ENCODE measurements at places on chromosomes 3 and 15.

GRCh38 chr15:80817901-80818300 is 38.7 kb downstream of the CEMIP start:
- DNase-seq = no peak

GRCh38 chr3:171528102-171528501 is 67.9 kb upstream of the TNIK start:
- DNase-seq = no peak

DNA sequence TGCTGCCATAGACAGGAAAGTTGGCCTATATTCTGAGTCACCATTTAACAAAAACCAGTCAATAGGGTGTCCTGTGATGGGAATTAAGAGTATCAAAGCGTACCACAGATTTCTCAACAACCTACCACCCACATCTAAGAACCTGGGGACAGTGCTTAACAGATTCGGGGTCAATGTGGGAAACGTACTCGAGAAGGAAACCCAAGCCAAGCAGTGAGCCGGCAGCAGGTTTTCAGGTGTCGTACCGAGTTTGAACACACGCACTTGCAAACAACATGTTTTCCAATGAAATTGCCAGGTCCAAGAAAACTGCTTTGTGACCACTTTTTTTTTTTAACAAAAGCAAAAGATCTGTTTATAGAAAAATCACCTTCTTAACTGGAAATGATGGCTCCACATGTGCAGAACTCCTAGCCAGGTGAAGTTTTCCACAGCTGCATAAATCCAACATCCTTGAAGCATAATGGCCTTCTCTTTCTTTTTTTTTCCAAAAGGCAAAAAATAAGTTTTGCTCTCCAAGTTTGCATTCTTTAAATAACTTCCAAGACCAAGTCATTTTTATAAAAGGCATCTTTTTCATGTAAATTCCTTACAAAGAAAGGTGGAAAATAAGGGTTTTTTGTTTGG is 45.7 kb downstream of the ADAMTS17 start:
- no peak for DNase-seq

DNA sequence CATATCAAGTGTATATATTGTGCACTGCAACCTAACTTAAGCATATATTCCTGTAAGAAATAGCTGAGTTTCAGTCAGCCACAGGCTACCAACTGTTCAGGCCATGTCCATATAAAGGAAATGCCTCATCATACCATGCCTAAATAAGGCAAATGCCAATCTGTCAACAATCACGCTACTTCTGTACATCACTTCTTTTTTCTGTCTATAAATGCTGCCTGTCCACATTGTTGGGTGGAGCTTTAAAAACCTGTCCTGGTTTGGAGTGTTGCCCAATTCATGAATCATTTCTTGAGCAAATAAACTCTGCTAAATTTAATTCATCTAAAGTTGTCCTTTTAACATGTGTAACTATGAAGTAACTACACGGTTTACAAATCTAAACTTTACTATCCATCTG is 1091.9 kb downstream of the NSUN3 start:
- DNase-seq = no peak

DNA sequence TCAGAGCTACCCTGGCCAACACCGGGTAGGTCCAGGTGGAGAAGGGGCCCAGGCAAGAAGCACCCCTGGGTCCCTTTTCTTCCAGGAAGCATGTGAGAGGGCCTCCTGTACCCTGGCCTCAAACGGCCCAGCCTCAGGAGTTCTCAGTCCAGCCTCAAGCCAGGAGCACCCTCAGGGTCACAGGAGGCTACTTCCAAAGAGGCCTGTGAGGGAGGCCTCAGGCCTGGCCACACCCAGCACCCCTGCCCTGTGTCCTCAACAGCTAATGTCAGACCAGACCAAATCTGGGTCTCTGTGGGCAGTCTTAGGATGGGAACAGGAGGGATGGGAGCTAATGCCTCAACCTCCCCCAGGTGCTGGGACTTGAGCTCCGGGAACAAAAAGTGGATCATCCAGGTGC is 23.5 kb downstream of the PTH1R start:
- no peak for DNase-seq

- no peak for DNase-seq
These were observed 17.6 kb downstream of the ASB14 start for GRCh38 chr3:57274845-57275244.

DNA sequence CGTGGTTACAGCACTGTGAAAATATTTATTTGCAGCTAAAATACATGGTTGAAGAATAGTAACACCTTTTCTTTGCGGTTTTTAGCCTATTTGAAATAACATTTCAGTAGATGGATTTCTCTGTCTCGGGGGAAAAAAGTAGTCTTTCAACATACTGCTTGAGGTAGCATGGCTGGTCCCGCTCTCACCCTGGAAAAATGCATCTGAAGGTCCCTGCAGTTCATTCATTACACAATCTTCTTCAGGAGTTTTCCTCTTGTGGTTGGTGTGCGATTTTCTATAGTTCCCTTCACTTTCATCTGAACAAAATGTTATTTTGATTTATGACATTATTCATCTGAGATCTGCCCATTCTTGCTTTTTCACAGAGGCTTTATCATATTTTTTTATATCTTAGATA is 75.9 kb downstream of the STRIT1 start:
- DNase-seq = no peak

- no peak for DNase-seq
These were observed 41.7 kb downstream of the OXSM start for GRCh38 chr3:25831578-25831977.

DNA sequence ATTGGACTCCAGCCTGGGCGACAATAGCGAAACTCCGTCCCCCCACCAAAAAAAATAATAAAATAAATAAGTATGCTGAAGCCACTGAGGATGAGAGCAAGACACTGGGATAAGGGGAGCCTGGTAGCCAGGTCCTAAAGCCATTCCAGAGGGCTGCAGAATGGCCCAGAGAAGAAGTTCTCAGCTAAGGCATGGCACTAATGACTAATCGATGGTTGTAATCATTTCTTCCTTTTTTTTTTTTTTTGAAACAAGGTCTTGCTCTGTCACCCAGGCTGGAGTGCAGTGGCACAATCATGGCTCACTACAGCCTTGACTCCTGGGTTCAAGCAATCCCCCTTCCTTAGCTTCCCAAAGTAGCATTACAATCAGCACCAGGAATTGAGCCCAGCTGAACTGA is 25.6 kb upstream of the ZNF774 start:
- DNase-seq = no peak

DNA sequence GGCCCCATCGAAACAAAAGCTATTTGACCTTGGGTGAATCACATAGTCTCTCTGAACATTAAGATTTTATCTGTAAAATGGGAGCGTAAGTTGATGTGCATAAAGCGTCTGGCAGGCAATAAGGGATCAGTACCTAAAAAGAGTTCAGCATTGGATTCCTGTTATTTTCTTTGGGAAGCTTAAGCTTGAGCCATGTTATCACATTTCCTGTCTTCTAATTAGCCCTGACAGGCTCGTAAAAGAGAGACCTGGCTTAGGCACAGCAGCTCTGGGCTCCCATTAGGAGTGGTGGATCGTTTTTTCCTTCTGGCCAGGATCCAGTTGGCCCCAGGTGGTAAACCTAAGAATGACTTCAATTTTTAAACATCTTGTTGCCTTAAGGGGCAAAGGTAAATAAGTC is 26.0 kb upstream of the CA12 start:
- no peak for DNase-seq

DNA sequence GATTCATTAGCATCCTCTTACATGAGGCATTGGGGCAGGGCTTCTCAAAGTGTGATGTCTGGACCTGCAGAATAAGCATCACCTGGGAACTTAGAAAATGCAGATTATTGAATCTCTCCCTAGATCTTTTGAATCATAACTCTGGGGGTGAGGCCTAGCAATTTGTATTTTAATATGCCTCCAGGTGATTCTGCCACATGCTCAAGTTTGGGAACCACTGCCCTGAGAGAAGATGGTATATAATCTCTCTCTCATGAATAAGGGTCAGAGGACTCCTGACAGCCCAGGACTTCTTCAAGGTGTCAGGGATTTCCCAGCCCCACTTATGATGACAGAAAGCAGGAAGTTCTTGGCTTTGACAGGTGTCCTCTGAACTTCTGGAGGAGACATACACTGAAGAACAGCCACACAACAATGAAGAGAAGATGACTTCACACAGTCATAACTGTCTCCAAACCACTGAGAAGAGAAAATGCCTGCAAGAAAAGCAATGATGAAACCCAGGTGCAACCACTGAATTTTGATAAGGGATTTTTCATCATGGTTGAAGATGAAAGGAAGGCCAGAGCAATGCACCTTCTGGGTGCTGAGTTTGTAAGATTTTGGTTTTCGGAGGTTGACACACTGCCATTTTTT is 211.9 kb upstream of the MRPL3 start:
- DNase-seq = no peak

- DNase-seq = no peak
These were observed 141.1 kb downstream of the PTPRG start for GRCh38 chr3:61702453-61702852.

GRCh38 chr3:67790043-67790442 is 135.6 kb upstream of the SUCLG2 start:
- DNase-seq = no peak

DNA sequence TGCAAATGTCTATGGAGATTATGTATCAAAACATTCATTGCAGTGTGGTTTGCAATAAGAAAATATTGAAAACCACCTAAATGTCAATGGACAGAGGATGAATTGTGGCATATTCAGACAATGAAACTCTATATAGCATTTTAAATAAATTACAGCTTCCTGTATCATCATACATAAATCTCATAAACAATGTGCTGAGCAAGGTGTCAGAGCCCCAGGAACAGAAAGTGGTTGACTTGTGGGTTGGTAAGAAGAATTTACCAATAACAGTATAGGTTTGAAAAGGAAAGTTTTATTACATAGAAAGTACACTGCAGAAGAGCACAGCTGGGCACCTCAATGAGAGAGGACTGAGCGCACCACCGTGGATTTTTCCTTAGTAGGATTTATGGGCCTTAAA is 75.2 kb downstream of the ZMAT3 start:
- no peak for DNase-seq

DNA sequence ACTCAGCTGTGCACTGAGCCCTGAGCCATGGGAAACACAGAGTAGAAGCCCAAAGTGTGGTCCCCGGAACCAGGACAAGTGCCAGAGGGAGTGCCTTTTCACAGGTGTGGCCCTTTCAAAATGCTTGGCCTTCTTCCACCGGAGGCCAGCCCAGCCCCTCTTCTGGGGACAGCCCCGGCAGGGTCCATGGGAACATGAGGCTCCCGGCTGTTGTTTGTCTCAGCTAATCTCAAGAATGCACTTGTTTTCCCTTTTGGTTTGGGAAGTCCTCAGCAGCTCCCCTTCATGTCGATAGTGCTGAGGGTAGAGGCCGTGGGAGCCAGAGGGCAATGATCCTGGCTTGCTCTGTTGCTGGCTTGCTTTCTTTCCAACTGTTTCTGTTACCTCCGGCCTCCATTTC is 91.1 kb upstream of the MRPS22 start:
- DNase-seq = no peak

DNA sequence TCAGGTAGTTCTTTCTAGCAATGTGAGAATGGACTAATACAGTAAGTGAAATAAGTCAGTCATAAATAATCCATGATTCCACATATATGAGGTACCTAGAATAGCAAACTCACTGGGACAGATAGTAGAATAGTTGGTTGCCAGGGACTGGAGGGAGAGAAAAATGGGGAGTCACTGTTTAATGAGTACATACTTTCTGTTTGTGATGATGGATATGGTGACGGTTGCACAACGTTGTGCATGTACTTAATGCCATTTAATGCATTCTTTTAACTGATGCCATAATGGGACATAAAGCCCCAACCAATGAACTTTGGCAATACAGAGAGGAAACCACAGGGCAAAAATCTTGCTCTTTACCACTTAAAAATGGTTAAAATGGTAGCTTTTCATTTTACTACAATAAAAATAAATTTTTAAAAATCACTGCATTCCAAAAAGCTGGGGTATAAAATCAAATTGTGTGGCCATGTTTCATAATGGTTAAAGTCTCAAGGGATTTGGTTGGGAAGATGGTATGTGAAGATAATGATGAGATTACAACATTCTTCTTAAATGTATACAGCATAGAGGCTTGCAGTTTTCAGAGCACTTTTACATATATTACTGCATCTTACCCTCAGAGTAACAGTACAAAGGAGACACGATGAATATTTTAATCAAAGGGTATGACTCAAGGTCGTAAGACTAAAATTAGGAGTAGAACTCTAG is 45.2 kb downstream of the ADAM10 start:
- DNase-seq = no peak

- no peak for DNase-seq
These were observed 65.0 kb downstream of the FRMD4B start for GRCh38 chr3:69320871-69321271.

DNA sequence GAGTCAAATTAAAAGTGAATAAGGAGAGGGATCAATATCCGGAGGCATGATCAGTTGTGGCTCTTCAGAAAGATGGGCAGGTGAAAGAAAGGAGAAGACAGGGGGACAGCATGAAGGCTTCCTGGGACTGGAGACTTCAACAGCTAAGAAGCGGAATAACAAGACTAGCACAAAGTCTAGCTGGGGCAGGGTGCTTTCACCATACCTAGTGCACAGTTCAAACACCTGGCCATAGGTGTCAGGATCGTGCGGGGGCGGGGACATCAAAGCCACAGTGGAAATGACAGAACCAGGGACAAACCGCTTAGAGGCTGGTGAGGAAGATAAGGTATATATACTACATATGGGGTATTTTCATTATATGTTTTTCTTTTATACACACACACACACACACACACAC is 66.2 kb upstream of the FOXP1 start:
- no peak for DNase-seq

- no peak for DNase-seq
These were observed 365.0 kb downstream of the LPP start for GRCh38 chr3:188518835-188519452.

GRCh38 chr15:77580996-77581682 is 51.6 kb downstream of the LINGO1 start:
- no peak for DNase-seq

- no peak for DNase-seq
These were observed 18.3 kb upstream of the FAM240A start for GRCh38 chr3:46593979-46594378.

- DNase-seq = no peak
These were observed 215.8 kb downstream of the AGBL1 start for GRCh38 chr15:86295511-86295910.

GRCh38 chr3:171875923-171876412 is 32.8 kb downstream of the TMEM212 start:
- no peak for DNase-seq

DNA sequence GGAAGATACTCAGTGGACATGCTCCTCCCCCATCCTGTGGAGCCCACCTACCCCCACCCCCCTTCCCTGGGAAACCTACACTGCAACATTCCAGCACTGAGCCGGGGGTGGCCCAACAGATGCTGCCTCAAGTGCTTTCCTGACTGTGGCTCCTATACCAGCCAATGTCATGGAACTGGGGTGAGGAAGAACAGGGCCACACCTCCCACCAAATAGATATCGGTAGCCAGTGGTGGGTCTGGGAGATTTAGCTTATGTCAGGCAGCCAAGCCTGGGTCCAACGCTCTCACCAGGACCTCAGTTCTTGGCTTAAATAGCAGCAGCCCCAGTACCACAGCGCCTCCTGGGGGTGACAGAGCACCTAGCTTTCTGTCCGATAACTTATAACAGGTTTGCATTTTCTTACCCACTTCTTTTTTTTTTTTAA is 30.3 kb downstream of the CDC25A start:
- DNase-seq = no peak

GRCh38 chr15:41484937-41485625 is 8.6 kb upstream of the ITPKA start:
- DNase-seq = no peak
